ENCODE measurements at places on chromosomes 7 and 10. TPM values are rescaled to one million over a fixed set of nuclear protein-coding genes. Genes with fewer than 3 reads are reported as not detected.

- no peak for DNase-seq
These were observed 2.0 kb downstream of the GAL3ST4 start for GRCh38 chr7:100166317-100166940.

DNA sequence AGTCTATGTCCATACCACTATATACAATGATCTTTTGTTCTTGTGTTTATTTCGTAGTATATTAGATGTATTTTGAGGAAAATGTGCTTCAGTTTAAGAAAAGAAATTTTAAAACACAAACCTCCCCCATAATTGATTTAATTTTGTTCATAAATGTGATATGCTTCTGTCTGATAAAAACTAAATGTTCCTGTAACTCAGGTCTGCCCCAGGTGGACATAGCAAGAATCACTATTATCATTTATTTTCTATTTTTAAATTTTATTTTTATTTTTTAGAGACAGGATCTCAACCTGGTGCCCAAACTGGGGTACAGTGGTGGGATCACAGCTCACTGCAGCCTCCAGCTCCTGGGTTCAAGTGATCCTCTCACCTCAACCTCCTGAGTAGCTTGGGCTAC is 43.2 kb downstream of the BEND7 start:
- no peak for DNase-seq

GRCh38 chr10:11264296-11265048 is 246.8 kb downstream of the CELF2 start:
- no peak for DNase-seq

DNA sequence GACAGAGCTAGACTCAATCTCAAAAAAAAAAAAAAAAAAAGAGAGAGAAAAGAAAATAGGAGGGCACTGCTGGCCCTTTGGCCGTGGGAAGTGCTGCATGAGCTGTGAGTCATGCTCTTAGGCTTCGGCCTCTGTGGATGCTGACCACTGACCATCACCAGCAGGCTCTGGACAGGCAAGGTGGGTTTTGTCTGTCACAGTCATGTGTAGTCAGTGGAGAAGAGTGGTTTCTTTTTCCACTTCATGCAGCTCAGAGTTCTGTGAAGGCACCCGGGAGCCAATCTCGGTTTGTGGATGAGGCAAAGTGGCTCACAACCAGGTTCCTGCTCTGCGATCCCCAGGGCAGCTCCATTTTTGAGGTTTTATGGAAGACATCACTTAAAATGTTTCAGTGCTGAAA is 58.1 kb downstream of the PRTFDC1 start:
- DNase-seq = no peak

GRCh38 chr10:46002916-46003693 is 27.3 kb downstream of the NCOA4 start:
- DNase-seq = no peak

DNA sequence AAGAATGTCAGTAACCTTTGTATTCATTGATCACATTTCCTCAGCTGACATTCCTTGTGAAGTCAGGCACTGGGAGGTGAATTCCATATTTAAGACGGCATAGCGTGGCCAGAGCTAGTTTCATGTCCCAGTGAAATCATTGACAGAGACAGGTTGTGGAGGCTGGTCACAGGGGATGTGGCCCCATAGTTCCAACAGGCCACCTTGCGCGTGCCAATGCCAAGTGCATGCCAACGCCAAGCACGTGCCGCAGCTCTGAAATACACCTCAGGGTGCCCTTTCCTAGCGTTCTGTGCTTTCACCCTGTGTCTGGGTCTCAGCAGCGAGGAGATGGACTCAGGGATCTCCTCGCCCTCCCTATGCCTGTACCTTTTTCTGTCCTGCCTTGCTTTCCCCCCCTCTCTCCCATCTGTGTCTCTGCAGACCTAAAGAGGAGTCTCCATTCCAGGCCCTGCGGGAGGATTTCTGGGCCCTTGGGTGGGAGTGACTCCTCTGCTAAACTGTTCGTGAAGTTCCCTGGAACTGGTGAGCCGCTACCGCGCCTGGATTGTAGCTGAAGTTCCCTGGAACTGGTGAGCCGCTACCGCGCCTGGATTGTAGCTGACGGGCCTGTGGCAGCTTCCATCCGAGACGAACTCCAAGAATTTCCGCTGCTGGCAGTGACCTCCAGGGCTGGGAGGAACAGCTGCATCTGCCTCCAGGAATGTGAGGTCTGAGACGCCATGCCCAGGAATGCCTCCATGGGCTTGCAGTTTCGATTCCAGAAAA is 19.7 kb downstream of the AQP1 start:
- peak; percentile 58 for DNase-seq

GRCh38 chr7:128904381-128905197 is 5.9 kb downstream of the KCP start:
- peak; percentile 30 for DNase-seq

DNA sequence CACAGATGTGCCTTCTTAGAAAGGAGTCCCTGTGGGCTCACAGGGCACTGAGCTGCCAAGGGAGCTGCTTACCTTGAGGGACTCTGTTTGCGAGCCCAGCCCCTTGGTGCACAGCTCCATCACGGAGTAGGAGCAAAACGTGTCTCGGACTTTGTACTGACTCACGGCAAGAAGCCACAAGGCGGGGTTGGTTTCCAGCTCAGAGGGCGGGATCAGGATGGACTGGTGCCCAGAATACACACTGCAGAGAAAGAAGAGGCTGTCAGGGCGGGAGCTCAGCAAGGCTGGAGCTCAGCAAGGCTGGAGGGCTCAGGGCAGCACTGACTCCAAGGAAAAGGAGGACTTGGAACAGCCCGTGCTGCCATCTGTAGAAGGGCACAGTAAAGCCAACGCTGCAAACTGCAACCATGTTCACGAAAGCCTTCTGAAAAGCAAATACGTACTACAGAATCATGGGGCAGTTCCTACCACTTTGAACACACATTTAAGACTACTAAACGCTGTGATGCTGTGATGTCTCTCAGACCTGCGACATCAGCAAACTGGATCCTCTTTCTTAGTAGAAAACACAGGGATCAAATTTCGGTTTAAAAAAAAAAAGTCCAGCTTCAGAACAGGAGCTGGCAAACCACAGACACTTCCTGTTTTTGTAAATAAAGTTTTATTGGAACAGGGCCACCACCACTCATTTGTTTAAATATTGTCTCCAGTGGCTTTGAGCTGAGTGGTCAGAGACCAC is 194.3 kb downstream of the ZMYND11 start:
- DNase-seq = peak; percentile 87

DNA sequence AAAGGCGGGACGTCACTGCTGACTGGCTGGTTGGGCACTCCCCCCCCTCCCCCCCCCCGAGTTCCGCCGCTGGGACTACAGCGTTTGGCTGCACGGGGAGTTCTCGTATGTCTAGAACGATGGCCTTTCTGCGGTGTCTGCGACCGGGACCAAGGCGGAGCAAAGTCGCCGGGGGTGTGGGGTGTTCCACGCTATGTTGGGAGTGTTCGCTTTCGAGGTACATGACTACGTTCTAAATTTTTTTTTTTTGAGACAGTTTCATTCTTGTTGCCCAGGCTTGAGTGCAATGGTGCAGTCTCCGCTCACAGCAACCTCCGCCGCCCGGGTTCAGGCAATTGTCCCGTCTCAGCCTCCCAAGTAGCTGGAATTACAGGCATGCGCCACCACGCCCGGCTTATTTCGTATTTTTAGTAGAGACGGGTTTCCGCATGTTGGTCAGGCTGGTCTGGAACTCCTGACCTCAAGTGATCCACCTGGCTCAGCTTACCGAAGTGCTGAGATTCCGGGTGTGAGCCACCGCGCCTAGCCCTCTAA is 573 bp upstream of the IDI1 start:
- no peak for DNase-seq

DNA sequence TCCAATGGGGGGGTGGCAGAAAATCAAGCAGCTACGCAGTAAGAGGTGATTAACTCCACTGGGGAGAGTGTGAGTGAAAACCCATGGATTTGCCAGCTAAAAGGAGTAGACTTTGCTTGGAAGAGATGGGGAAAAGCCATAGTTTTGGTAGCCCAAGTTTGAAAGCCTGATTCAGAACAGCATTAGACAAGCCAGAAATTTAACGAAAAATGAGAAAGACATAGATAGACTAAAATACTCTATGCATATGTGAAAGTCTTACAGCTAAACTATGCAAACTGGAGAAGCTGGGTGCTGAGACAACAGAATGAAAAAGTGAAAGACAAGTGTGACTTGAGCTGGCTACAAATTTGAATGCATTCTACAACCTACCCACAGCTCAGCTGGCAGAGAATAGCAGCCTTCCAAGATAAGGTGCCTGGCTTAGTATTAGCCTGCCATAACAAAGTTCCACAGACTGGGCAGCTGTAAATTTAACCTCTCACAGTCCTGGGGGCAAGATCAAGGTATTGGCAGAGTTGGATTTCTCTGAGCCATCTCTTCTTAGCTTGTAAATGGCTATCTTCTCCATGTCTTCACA is 156.6 kb downstream of the CDC14C start:
- no peak for DNase-seq

The GPR85 gene
- 0.59 TPM for total RNA-seq

The SH3PXD2A gene
- 27.0 TPM for total RNA-seq

The MEOX2 gene
- 7.4 TPM for total RNA-seq

The BBS9 gene
- total RNA-seq = 8.7 TPM

The CLDN3 gene
- total RNA-seq = not detected
